ENCODE measurements at places on chromosomes 7 and 10. TPM values are rescaled to one million over a fixed set of nuclear protein-coding genes. Genes with fewer than 3 reads are reported as not detected.

ADAM22 gene
- 3.7 TPM for total RNA-seq

PDZD7 gene
- 0.43 TPM for total RNA-seq

AGMO gene
- total RNA-seq = 3.0 TPM

MSS51 gene
- 1.8 TPM for total RNA-seq

FAM241B gene
- total RNA-seq = 3.7 TPM

HECW1 gene
- 0.76 TPM for total RNA-seq

OR2A14 gene
- not detected for total RNA-seq

CRYGN gene
- not detected for total RNA-seq

VIPR2 gene
- total RNA-seq = 0.58 TPM

HUS1 gene
- 53.7 TPM for total RNA-seq

OR2A7 gene
- 12.4 TPM for total RNA-seq

LBX1 gene
- total RNA-seq = not detected

MUC12 gene
- 357 TPM for total RNA-seq

PRKCQ gene
- total RNA-seq = 1.6 TPM

RBP3 gene
- not detected for total RNA-seq

IL6 gene
- 2.2 TPM for total RNA-seq

SKIDA1 gene
- total RNA-seq = 0.03 TPM

OPN1SW gene
- total RNA-seq = not detected
